BE2C (cell line): ENCODE measurements at places on chromosomes 2 and 18.
A peak's percentile ranks its signal among the peaks of the same experiment; 100 is the strongest.

GRCh38 chr2:237042101-237042500, 43.6 kb upstream of the COPS8 start:
- DNase-seq = no peak

GRCh38 chr2:60555066-60555782, 1.8 kb upstream of the BCL11A start:
- DNase-seq = peak; percentile 67

- DNase-seq = no peak
Measured at GRCh38 chr18:10111944-10112343, 198.1 kb downstream of the VAPA start.

DNA sequence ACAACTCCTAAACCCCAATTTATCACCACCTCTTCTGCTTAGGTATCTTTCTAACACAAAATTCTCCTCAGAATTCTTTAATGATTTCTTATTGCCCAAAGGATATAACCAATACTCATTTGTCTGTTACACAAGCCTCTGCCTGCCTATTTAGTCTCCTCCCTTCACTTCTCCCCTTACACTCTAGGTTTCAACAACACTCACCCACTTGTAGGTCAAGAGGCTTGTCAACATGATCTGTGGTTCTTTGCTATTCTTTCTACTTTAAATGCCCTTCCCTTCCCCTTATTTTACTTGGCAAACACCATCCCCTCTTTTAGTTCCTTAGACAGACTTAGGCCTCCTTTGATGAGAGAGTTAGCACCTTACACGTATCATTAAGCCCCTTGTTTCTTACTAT, 69.0 kb upstream of the C2orf15 start:
- no peak for DNase-seq

DNA sequence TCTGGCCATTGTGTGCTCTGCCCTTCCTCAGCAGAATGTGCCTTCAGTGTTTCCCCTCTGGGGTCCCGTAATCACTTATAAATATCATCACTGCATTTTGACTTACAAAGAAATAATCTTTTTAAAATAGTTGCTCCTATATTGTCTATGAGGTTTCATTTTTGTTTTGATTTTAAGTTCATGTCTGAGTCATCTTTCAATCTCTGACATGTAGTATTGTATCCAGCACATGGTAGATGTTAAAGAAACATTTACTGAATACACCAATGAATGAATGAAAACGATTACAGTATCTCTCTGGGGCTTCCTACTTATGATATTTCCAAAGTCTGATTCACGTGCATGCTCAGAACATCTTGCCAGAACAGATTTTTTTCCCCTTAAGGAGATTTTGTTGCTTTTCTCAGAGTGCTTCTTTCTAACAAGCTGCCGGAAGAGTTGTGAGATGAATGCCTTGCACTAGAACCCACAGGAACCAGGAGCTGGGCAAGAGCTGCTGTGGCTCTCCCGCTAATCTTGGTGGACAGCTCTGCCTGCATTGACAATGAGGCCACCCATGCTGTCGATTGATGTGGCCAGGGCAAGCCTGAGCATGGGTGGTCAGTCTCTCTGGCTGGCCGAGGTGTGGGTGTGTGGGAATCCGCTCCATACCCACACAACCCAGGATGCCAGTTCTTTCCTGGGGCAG, 199.4 kb downstream of the CYRIA start:
- DNase-seq = no peak

- DNase-seq = no peak
Measured at GRCh38 chr2:162992828-162993227, 154.3 kb upstream of the KCNH7 start.

- DNase-seq = peak; percentile 90
Measured at GRCh38 chr2:223613017-223613950, 11.1 kb upstream of the SCG2 start.

DNA sequence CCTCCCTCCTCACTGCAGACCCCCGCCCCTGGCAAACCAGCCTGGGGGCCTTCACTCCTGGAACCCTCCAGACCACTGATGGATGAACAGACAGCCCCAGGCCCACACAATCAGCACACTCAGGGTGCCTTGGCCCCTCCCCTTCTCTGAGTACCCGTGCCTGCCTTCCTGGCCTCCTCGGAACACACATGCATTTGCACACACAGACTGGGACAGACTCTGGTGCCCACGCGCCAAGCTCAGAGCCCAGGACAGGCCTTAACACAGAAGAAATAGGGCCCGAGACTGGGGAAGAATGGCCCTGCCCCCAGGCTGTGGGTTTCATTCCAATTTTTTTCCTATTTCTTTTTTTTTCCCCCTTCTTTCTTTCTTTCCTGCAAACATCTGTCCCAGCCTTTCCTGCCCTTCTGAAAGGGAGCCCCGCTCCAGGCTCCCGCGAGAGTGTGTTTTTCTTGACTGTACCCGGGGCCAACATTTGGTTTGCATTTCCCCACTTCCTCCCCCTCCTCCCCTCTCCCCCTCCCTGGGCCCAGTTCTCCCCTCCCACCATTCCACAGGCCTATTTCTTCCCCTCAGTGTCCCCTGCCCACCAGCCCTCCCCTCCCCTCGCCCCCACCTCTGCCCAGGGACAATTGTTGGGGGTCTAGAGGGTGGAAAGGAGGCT, 618 bp upstream of the TNS1 start:
- peak; percentile 42 for DNase-seq

DNA sequence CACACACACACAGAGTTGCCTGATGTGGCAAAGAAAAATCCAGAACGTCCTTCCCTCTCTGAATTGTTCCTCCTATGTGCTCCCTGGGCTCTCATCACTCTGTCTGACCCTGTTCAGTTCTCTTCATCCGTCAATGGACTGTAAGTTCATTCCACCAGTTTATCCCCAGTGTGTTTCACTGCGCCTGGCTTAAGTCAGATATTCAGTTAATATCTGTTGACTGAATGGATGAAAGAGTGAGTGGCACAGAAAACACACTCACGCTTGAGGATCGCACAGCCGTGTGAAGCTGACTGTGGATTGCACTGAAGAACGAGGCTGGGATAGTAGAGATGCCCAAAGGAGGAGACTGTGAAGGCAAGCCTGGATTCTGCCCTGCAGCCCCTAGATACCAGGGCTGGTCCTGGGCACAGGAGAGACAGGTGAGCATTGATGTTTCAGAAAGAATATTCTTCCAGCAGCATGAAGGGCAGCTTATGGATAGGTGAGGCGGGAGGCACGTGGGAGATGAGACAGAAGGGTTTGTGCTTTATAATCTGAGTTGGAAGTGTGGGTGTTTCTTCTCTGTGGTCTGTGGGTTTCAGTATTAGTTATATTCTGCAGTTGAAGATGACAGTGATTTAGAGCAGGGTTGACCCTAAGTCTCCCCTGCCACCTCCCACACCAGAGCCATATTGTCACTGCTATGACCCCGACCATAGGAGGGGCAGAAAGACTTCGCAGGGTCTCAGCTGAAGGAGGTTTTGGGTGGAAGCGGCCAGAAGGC, 129.9 kb downstream of the SOCS6 start:
- no peak for DNase-seq

GRCh38 chr2:111900859-111901258, 2.5 kb downstream of the MERTK start:
- DNase-seq = peak; percentile 30
